ENCODE measurements at places on chromosomes 3 and 15.

DNA sequence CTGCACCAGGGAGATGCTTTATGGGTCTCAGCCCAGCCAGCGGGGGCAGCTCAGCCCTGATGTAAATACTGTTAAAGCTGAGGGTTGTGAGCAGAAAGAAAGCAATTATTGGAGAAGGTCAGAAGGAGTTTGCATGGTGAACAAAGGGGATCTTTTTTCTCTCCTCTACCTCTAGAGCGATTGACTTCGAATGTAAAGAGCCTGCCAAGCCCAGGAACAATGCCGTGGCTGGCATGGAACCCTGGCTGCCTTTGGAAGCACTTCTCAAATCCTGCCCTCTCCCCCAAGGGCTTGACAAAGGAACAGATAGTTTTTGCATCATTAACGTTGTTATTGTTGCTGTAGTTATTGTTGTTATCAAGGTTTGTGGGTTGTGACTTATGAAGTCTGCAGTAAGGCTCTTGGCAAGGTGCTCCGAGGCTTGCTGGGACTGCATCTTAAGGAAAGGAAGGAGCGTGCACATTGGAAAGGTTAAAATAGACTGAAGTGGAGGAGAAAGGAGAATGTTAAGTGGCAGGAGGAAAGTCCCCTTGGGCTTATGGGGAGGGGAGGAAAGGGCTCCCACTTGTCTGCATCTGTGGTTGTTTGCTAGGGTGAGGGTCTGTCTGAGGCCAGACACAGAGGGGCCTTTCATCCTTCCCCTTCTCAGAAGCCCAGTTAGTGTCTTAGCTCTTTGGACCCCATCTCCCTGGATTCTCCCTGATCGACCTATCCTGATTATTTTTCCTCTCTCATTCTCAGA lies 16.7 kb downstream of the PDIA5 start:
- no peak for DNase-seq

DNA sequence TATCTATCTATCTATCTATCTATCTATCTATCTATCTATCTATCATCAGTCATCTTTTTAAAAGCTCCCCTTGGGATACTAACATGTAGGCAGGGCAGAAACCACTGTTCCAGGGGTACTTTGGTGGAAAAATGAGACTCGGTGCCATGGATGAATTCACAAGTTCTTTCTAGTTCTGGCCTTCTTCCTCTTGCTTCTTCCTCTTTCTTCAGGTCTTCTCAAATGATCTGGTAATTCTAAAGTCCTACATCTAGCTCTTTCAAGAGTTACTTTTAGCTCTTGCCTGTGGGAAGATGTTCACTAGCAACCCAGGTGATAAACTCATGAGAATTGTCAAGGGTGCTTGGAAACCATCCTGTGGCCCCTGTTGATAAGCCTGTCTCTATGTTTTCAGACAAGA lies 168.5 kb upstream of the TBC1D5 start:
- no peak for DNase-seq

GRCh38 chr15:78414621-78415250 lies 23.3 kb upstream of the IREB2 start:
- no peak for DNase-seq

GRCh38 chr15:50627351-50628055 lies 59.1 kb downstream of the TRPM7 start:
- no peak for DNase-seq

DNA sequence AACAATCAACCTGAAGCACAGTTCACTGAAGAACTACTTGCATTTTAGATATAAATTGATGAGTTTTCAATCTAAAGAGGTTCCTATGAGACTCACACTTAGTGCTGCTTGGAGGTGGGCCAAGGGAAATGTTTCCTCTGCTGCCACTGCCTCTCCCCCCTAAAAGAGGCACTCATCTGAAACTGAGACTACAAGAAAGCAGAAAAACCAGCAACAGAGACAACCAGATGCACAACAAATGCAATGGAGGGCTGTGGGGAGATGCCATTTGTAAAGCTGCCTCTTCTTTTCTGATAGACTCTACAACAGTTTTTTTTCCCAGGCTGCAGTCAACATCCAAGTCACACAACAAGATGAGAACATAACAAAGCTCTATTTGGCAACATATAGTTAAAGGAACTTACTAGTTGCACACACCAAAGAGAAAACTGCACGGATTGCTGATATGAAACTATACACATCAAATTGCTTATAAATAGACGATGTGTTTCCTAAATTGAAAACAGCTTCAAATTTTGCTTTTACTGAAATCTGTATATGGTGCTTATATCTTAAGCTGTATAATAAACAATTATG lies 11.0 kb downstream of the TSPAN3 start:
- DNase-seq: no peak

DNA sequence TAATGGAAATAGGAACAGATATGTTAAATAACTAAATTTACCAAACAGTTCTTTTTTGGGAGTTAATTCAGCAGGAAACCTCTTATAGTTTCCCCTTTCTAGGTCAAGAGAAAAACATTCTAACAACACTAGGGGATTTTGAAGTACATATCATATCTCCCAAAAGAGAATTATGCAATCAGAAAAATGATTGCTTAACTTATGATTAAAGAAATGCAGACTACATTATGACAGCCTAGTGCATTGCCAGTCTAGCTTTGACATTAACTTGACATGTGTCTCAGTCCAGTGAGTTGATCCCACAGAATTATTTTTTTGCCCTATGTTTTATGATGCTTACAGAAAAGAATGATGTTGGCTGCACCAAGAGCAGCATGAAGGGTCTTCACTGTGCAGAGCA lies 31.7 kb upstream of the NPHP3 start:
- DNase-seq: no peak

DNA sequence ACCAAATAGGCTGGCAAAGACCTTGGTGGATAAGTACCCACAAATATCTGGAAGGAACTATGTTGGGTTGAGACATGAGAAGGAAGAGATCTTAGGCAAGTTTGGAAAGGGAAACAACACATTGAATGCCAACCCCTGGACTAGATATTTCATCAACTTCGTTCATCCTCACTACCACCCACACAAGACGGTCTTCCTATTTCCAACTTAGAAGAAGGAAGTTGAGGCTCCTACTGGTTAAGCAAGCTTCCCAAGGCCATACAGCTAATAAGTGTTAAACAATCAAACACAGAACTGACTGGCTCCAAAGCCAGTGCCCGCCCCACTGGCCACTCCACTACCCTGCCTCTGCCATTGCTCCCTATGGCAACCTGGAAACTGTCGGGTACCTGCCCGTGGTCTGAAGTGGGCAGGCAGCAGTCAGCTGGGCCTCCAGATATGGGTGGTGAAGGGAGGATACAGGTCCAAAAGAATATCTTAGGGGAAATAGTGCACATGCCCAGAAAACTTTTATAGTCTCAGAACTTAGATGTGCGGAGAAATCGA lies 94.9 kb downstream of the LIPC start:
- no peak for DNase-seq

DNA sequence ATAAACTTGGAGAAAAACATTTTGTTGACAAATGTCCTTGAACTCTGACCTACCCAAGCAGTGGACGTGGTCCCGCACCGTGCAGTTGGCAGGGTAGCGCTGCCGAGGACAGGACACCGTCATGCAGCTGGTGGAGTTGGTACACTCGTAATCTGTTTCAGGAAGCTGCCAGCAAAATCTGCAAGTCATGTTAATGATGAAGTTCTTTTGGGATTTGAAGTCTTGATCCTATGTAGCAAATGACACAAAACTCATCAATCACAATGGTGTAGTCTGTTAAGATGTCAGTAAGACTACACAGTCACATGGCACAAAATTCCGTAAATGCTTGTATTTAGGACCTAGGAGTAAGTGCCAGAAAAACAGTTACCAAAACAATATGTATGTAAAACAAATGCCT lies 5.5 kb downstream of the TM2D3 start:
- DNase-seq: no peak

- no peak for DNase-seq
Observed at GRCh38 chr3:126784254-126784653, 80.2 kb downstream of the CHCHD6 start.

GRCh38 chr3:55818485-55818884 lies 331.4 kb upstream of the WNT5A start:
- no peak for DNase-seq

DNA sequence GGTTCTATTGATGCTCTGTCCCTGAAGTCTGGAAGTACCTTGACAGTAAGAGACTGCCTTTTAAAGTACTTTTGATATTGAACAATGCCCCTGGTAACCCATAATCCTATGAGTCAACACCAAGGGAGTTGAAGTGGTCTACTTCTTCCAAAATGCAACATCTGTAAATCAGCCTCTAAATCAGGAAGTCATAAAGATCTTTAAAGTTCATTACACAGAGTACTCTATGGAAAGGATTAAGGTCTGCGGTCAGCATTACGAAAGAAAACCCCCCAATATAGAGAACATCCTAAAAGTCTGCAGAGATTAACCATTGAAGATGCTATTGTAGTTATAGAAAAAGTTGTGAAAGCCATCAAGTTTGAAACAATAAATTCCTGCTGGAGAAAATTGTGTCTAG lies 52.7 kb upstream of the CMC1 start:
- DNase-seq: no peak

- DNase-seq: no peak
Observed at GRCh38 chr3:138114431-138114918, 933 bp downstream of the DZIP1L start.

- no peak for DNase-seq
Observed at GRCh38 chr15:57647071-57647790, 55.5 kb downstream of the MYZAP start.

GRCh38 chr3:3799173-3800079 lies at the start of gene LRRN1:
Gene LRRN1 (plus strand): TSS chr3:3799431. CDS start chr3:3844642, 45,211 bp downstream.
- DNase-seq: no peak

DNA sequence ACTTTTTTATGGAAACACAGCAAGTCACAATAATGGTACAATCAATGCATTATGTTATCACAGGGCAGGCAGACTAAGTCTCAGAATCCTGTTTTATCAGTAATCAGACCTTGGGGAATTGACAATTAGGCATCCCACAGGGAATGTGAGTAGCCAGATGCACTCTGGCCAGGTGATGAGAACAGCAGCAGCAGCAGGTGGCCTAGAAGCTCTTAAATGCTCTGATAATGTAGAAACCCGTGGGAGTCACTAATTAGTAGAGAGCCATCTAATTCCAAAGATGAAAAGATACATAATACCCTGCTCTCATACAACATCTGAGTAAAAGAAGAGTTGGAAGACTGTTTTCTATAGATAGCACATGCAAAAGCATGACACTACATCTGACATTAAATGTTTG lies 12.6 kb downstream of the CEP152 start:
- no peak for DNase-seq
